ENCODE measurements at places on chromosomes 5 and 9.

DNA sequence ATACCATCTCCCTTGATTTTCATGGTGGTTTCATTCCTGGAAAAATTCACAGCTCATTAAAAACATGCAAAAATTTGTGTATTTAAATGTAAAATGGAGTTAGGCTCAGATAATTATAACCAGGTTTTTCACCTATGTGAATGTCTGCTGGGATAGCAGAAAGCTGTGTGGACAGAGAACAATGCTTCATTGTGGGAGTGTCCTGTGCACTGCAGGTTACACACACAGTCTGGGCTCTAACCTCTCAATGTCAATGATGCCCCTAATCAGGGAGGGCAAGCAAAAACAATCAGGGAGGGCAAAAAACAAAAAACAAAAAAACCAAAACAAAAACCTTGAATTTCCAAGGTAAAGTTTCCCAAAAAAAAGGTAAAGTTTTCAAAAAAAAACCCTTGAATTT, 158.9 kb upstream of the KLF9 start:
- no peak for DNase-seq

DNA sequence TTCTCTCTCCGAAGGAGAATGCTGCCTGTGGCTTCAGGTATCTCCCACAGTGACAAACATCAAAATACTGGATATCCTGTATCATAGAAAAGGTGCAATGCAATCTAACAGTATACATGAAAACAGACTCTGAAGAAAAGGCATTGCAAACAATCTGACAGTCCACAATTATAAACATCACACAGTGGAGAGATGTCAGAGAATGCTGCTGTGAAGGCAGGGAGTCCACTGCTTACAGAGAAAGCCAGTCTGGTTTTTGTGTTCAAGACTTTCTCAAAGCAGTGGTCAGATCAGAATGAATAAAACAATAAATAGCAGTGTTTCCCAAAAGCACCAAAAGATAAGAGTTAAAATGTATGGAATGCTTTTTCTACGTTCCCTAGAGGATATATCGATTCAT, 28.7 kb downstream of the TTC23L start:
- no peak for DNase-seq

- no peak for DNase-seq
These were observed 55.8 kb upstream of the SHC3 start for GRCh38 chr9:89234205-89235067.

DNA sequence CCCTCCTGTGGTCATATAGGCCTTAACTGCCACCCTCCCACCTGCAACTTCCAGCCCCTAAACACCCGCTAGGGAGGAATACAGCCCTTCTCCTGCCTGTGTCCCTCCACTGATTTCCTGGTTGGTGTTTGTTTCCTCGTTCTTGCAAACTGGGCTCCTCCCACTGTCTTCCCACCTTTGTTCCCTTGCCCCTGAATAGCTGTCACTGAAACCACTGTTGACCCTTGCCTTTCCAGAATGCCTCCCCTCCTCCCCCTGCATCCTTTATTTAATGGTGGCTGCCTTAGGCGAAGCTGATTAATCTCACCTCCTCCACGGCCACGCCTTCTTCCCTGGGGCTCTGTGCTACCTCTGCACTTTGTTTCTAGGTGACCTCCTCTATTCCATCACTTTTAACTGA, 626.7 kb downstream of the BNC2 start:
- no peak for DNase-seq

DNA sequence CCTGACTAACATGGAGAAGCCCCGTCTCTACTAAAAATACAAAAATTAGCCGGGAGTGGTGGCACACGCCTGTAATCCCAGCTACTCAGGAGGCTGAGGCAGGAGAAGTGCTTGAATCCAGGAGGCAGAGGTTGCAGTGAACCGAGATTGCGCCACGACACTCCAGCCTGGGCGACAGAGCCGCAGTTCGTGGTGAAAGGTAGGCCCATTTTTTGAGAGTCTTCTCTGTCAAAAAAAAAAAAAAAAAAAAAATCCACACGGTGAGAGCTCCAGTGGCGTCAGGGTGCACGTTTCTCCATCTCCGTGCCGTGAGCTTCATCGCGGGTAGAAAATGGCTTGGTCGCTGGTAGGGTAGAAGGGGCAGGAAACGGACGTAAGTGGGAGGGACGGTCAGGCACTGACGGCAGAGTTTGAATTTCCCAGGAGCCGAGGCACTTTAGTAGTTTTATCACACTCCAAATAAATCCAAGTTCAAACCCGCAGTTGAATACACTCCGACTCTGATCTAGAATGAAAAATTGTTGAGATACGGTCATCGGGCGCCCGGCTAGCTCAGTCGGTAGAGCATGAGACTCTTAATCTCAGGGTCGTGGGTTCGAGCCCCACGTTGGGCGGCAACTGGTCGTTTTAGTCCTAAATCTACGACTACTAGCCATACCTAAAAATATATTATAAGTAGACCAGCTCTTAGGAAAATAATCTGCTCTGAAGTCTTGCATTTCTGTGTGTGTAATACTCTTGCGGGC, 2.4 kb upstream of the TRIM7 start:
- DNase-seq: peak; percentile 64

- DNase-seq: no peak
These were observed 36.3 kb downstream of the ERGIC1 start for GRCh38 chr5:172870291-172870714.

GRCh38 chr5:69075522-69076179, 18.2 kb upstream of the SLC30A5 start:
- no peak for DNase-seq

DNA sequence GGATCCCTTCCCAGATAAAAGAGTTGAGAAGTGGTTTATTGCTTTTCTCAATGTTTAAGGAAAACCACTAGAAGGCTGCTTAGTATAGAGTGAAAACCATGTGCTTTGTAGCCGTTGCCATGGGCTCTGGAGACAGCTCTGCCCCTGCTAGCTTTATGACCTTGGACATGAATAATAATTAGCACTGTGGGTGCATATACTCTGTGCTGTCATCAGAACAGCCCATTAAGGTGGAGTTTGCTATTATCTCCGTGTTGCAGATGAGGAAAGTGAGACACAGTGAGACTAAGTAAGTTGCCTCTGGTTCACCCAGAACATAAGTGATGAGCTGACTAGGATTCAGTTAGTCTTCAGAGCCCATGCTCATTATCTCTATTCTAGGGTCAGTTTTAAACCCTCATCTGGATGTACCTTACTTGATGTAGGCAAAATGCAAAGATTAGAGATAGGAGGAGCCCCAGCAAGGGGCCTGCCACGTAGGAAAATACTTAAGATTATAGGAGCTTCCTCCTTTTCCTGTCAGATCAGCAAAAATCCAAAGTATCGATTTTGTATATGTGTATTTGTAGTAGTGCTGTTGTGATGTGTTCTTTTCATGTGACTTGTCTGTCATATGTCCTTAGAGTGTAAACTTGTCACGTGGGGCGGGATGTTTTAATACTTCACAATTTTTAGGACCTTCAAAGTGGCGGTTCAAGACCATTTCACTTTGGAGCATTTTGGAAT, 102.5 kb downstream of the TLE4 start:
- no peak for DNase-seq

DNA sequence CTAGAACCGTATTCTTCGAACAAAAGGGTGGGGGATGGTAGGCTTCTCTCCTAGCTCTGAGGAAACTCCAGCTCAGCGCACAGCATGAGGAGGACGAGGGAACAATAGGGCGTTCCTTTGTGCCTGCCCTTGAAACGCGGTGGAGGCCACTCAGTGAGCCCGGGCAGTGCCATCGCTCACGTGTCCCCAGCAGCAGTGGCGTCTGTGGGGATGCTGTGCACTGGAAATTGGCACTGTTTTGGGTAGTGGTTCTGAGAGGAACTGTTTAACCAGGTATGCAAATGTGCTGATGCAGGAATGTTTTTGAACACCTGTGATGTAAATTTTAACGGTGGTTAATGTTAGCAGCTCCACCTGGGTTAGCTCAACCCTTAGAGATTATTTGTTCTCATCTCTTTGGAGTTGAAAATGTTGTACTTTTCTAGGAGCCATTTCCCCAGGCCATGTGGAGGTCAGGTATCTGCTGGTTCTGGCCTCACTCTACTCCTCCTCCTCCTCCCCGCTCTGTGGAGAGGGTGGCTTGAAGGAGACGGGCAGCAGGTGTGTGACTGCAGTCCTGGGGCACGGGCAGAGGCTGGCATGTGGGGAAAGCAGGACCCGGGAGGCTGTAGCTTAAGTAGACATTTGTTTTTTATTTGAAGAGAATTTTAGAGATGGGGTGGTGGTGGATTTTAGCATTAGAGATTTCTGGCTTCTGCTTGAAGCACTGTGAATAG, 48.3 kb downstream of the EHMT1 start:
- DNase-seq: no peak

GRCh38 chr9:134738869-134739659, 97.5 kb downstream of the COL5A1 start:
- peak; percentile 11 for DNase-seq

DNA sequence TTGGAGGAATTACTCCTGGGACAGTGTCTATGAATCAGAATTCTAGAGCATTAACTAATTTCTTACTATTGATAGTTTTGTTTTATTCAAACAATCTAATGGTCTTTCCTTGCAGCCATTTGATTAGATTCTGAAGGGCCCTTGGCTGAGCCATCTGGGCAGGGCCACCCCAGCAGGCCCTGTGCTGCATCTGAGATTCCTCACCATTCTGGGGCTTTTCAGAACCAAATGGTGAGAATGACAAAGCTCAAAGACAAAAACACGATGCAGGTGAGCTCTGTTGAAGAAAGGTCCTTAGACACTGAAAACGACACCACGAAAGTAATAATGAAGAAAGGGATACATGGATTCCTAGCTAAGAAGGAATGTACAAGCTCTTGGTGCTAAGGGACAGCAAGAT, 321.0 kb upstream of the IRX4 start:
- no peak for DNase-seq

- no peak for DNase-seq
These were observed 115.4 kb upstream of the PPP2R2B start for GRCh38 chr5:146993876-146994530.

DNA sequence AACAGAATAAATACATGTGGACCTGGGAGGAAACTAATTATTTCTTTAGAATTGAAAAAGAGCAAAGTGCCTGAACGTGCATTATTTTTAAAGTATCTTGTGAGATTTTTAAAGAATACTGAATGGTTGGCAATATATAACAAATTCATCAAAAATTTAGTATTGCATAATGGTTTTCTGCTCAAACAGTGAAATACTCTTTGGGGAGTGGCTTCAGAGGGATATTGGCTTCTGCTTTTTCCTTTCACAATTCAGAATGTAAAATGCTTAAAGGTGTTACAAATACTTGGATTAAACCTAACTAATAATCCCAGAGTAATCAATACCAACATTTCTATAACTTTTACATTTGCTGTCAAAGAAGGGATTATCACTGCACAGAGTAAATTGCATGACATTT, 379.3 kb upstream of the CHD1 start:
- no peak for DNase-seq

DNA sequence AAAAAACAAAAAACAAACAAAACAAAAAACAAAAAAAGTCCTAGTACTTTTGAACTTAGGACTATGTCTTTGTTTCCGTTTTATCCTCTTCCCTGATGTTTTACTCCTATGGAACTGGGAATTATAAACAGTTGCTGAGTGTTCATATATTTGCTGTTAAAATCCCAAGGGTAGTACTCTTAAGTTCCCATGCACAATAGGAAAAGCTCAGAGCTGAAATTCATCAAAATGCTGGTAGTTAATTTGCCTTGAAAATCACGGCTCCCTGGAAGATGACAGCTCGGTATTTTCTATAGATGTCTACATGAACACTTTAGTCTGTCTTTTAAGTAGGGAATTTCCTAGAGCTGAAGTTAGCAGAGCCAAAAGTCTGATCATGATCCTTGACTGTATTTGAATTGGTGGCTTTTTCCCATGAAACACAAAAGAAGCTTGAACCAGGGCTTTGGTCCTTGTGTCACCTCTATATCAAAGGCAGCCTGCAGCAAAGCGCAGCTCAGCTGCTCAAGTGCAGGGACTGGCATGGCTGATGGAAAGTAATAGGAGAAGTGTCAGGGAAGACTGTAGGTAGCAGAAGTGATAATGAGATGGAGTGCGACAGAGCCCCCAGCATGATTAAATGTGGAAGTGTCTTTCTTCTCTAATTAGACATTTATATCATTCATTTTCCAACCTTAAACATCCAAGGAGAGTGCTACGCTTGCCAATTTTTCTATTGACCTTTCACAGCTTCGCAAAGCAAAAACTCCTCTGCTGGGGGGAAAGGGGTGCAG, 310.9 kb downstream of the TRIM36 start:
- DNase-seq: no peak

DNA sequence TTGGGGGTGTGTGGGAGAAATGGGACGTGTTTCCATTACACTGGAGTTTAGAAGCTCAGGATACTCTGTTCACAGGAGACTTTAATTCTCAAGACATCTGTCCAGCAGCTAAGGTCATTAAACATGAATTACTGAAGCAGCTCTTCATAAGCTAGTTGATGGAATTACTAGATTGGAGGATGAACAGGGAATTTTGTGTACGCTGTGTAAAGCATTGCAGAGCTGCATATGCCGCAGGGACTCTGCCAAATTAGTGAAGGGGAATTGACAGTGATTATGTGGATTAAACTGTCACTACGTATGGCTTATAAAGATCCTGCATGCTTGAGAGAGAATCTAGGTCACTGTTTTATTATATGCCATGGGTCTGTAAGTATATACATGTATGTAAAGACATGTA, 177.5 kb upstream of the TBC1D2 start:
- DNase-seq: no peak

DNA sequence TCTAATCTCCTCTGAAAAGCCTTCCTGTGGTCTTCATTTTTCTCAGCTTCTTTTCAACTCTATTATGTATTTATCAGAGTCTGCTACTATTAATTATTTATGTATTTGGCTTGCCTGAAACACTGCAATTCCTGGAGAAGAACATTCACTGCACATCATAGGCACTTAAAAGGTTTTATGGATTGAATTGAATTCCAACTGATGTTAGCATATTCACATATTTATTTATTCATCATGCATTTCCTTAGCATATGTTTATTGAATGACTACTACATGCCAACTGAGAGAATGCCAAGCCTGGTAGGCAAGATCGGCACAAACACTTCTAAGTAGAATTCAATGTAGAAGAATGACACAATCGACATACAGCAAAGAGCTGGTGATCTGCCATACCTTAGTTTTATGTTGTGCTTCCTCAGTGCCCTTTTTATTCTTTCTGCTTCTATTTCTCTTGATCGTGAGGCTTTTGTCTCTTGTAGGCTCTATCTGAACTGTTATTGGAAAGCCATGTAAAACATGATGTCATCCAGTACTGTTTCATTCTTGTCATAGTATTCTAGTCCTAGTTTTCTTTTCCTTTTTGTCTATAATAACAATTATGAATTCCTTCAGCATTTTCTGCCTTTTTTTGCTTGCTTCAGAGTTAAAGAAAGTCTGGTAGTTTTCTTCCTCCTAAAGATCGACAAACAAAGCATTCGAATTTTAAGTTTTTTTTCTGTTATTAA, 454.2 kb downstream of the TLE4 start:
- DNase-seq: no peak

GRCh38 chr5:44943647-44944046, 134.9 kb downstream of the MRPS30 start:
- DNase-seq: no peak

DNA sequence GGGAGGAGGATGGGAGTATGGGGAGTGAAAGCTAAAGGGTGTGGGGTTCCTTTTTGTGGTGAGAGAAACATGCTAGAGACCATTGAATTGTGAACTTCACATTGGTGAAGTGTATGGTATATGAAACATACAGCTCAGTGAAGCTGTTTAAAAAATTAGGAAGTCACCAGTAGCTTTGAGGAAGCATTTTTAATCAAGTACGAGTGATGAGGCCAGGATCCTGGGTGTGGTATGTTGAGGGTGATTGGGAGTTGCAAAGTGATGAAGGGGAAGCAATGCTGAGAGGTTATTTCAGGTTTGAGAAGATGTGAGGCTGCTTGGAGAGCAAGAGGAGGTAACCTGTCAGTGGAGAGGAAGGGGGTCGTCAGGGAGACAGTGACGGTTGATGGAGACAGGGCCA, 22.7 kb upstream of the CLK4 start:
- DNase-seq: no peak

GRCh38 chr5:168156170-168156569, 135.3 kb upstream of the WWC1 start:
- no peak for DNase-seq
